Liver (tissue), 10 donors: ENCODE measurements at places on chromosomes 6 and 20. TPM values are rescaled to one million over a fixed set of nuclear protein-coding genes. Genes with fewer than 3 reads are reported as not detected.

Gene TCF21
- total RNA-seq: 0.67 TPM

Gene RBM24
- total RNA-seq: 0.28 TPM

Gene GRIK2
- total RNA-seq: 0.17 TPM

- DNase-seq: no peak
These were observed 22.0 kb downstream of the C6orf89 start for GRCh38 chr6:36907781-36908180.

DNA sequence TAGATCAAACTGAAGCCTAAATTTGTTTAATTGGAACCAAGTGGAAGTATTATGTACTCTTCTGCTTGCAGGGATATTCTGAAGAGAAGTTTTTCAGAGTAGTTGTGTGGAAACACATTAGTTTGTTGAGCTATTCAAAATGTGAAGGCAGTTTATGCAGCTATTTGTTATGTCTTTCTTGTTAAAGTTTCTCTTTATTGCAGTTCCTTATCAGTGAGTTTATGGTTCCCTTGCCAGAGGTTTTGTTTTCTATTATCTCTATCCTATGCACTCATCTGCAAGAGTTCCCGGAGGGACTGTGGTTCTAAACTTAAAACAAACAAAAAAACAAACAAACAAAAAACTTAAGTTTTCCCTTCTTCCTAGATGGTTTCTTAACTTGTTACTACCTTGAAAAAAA, 143.7 kb upstream of the SLC22A16 start:
- DNase-seq: no peak

GRCh38 chr6:849075-849506, 156.2 kb upstream of the EXOC2 start:
- no peak for DNase-seq

DNA sequence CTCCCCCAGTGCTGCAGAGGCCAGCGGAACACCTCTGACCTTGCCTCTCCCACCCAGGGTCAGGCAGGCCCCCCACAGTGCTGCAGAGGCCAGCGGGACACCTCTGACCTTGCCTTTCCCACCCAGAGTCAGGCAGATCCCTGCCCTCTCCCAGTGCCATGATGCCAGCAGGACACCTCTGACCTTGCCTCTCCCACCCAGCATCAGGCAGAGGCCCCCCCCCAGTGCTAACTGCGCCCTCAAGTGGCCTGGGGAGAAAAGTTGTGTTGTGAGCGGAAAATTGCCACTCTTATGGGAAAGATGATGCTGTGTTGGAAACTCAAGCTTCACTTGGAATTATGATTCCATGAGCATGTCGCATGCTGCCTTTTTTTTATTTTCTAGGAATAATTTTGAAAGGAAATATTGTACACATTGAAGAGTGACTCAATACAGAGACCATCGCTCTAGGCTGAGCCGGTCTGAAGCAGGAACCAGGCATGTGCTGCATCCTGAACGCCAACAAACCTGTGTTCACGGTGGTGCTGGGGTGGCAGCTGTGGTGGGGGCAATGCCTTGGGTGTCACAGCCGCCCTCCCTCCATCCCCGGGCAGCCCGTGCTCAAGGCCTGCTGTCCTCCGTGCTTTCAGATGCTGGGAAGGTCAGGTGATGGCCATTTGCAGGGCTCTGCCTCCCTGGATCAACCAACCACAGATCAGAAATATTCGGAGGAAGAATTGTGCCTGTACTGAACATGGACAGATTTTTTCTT, 98.6 kb downstream of the CDH4 start:
- DNase-seq: no peak

DNA sequence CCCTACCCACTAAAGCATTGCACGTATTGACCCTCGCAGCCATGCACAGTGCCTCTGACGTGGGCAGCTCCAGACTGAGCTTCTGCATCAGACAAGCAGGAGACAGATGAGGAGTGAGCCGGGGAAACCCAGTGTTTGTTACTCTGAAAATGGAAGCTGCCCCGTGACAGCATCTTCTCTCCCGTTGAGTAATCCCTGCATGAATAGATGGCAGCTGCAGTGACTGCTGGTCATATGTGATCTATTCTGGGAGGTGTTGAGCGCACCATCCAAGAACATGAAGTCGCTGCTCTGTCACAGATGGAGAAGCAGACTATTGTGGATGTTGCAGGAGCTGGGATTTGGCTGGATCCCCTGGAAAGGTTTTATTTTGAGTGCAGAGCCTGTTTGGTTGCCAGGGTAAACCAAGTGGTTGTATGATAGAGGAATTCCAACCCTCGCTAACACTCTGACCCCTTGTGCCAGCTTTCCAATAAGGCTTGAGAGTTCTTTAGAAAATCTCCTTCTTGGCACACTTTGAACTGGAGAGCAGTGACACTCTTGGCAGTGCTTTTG, 242.2 kb downstream of the NRN1 start:
- no peak for DNase-seq

GRCh38 chr6:15363164-15363522, 117.3 kb downstream of the JARID2 start:
- no peak for DNase-seq
